ENCODE measurements at places on chromosomes 13 and 19. TPM values are rescaled to one million over a fixed set of nuclear protein-coding genes. Genes with fewer than 3 reads are reported as not detected.

DNA sequence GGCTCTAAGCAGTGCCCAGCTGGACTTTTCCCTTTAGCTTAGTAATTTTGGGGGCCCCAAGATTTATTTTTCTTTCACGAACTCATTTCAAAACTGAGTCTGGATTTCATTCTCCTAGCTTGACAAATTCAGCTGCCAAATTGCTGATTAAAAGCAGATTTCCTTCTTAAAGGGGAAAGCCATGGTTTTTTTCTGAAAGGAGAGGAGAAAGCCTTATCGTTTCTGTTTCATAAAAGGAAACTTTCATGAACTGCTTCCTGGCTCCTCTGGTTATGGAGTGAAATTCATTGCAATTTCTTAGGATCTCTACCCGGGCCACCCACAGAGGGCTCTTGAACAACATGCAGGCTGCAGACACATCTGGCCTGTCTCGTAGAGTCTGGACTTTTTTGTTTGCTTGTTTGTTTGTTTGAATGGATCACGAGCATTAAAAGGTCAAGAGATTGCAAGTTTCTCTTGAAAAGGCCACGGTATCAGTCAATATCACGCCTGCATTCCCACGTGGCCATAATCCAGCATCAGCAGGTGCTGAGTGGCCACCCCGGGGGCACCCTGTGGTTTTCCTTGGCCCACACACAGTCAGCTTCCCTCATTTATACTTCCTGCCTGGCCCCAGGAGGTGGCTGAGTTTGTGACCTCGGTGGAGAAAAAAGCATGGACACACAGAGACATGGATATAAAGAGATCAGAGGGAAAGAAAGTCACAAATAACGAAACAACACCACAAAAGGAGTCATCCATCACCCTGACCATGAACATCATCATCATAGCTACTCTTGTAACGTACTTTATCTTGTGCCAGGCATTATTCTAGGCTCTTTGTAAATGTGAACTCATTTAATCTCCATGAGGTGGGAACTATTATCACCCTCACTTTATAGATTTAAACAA, 10.5 kb upstream of the KLK4 start:
- no peak for DNase-seq

DNA sequence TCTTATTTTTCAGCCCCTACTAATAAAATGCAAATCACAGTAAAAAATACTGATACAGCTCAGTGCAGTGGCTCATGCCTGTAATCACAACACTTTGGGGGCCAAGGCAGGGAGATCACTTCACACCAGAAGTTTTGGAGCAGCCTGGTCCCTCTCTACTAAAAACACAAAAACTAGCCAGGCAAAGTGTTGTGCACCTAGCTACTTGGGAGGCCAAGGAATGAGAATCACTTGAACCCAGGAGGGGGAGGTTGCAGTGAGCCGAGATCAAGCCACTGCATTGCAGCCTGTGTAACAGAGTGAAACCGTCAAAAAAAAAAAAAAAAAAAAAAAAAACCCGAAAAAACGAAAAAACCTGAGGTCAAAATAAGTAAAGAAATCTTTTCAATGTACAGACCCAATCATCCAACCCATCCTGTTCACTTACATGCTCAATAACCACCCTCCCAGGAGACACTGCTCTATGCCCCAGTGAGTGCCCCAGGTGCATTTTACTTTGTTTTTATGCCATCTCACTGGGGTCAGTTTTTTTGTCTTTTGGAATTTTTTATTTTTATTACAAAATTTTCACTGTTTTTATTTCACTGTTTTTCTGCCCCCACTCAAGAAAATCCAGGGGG, 107.0 kb downstream of the ZNF486 start:
- DNase-seq: no peak

DNA sequence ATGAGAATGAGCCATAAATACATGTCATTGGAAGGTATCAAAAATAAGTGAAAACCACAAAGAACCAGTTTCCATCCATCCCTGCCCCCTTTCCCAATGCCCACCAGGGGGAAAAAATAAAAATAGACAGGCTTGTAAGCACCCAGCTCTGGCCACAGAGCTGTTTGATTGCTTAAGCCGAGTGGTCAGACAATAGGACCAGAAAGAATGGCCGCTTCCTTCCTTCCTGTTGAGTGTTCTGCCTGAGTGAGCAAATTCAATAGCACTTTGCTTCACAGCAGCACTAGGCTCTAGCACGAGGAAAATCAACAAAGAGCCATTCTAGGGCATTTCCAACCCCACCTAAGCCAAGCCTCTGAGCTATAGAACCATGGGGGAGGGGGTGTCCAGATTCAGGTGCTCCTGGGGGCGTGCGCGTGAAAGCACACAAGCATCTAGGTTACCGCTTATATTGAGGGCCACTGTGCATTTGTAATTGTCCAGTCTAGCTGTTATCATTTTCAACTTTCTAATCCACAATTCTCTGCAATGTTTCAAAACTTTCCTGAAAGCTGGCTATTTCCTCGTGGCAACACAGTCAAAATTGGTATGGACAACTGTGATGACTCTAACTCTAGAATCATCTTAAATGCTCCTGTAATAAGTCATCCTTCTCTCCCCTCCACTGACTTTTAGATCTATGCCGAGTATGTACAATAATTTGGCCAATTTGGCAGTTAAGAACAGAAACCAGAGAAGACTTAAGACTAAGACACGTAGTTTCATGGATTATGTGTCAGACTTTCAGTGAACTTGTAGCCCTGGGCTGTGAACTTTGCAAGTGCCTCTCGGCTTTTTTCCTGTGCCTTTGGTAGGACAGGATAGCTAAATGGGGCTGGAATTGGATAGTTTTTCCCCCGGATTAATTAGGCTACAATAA, 64.3 kb downstream of the SPRY2 start:
- peak; percentile 23 for DNase-seq

DNA sequence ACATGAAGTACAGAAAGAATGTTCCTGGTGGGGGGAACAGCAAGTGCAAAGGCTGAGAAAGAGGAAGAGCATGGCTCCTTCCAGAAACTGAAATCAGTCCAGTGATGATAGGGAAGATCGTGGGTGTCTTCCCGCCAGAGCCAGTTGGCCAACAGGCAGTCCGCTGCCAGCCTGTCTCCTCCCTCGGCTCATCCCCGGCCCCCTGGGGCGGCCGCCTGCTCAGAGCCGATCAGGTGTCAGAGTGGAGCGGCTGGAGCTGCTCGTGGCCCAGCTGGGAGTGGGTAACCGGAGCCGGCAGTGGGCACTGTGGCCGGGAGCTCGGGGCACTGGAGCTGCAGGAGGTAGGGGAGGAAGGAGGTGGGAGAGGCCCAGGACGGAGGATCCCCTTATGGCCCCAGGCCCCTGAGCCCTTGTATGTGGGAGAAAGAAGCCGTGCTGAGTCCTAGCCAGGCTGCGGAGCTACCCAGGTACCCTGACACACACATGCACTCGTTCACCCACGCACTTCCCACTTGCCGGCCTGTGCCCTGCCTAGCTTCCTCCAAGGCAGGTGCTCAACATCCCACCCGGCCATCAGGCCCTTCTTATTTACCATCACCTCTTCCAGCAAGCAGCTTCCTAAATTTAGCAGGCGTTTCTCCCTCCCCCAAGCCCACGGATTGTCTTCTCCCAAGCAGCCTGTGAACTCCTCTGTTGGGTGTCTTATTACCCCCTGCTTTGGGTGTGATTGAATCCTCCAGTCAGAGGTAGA, 1.7 kb downstream of the ANKRD24 start:
- DNase-seq: no peak

- no peak for DNase-seq
Measured at GRCh38 chr19:35722897-35723296, 5.1 kb downstream of the KMT2B start.

GRCh38 chr13:71460211-71460610, 406.8 kb downstream of the DACH1 start:
- DNase-seq: no peak

DNA sequence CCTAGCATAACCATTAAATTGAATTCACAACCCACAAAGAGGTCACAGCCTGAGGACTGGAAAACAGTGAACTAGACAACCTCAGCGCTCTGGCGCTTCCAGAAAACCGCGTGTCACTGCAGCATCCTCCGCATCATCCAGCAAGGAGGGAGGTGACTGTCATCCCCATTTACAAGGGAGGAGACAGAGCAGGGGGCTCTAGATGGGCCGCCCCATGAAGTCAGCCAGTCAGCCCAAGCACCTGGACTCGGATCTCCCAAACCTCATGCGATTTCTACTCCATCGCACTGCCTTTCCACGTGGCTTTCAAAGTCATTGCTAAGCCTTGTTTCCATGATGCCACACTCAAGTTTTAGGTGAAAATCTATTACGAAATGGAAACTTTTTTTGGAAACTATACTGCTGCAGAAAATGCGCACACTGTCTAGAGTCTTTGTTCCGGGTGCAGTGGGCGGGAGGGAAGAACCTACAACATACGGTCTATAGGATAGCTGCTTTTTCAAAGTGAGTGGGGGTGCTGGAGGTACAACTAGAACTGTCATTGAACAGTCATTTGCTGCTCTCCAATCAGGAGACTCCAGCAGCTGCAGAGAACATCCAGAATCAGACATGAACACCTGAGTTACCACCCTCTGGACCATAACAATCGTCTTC, 2.8 kb downstream of the AP3D1 start:
- no peak for DNase-seq

- DNase-seq: no peak
Measured at GRCh38 chr13:50846861-50847475, 3.5 kb upstream of the DLEU7 start.

ZNF132 gene
- polyA plus RNA-seq: 16.7 TPM

LILRA1 gene
- polyA plus RNA-seq: 0.53 TPM

ZNF77 gene
- polyA plus RNA-seq: 7.6 TPM

TEX101 gene
- polyA plus RNA-seq: not detected

SBK2 gene
- 0.99 TPM for polyA plus RNA-seq

PTGER1 gene
- polyA plus RNA-seq: 5.6 TPM
